ENCODE measurements at places on chromosomes 6 and 20.
A peak's percentile ranks its signal among the peaks of the same experiment; 100 is the strongest.

- no peak for DNase-seq
Observed at GRCh38 chr20:51500936-51501335, 41.6 kb downstream of the NFATC2 start.

- no peak for DNase-seq
Observed at GRCh38 chr6:166057431-166057830, 110.2 kb downstream of the TBXT start.

DNA sequence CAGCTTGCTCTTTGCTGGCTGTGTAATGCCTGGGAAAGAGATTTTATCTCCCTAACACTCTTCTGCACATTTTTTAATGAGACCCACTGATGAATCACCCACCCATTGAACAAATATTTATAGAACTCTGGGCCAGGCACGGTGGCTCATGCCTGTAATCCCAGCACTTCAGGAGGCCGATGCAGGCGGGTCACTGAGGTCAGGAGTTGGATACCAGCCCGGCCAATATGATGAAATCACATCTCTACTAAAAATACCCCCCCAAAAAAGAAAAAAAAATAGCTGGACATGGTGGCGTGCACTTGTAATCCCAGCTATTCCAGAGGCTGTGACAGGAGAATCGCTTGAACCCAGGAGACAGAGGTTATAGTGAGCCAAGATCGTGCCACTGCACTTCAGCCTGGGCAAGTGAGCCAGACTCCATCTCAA is 82.1 kb upstream of the SIRPA start:
- DNase-seq: no peak

- DNase-seq: no peak
Observed at GRCh38 chr6:135519348-135519747, 21.8 kb upstream of the AHI1 start.

GRCh38 chr20:62624719-62625453 is 17.4 kb upstream of the SLCO4A1 start:
- DNase-seq: no peak

GRCh38 chr6:13711324-13711732 is 307 bp downstream of the RANBP9 start:
- DNase-seq: no peak

GRCh38 chr6:135380793-135381192 is 116.7 kb downstream of the AHI1 start:
- no peak for DNase-seq

GRCh38 chr6:87095087-87095509 is at the start of gene CGA:
CGA (minus strand) TSS chr6:87095106; CDS start chr6:87088200, 6,906 bp downstream.
- DNase-seq: no peak

GRCh38 chr6:158040051-158040803 is 58.6 kb downstream of the SYNJ2 start:
- DNase-seq: no peak

DNA sequence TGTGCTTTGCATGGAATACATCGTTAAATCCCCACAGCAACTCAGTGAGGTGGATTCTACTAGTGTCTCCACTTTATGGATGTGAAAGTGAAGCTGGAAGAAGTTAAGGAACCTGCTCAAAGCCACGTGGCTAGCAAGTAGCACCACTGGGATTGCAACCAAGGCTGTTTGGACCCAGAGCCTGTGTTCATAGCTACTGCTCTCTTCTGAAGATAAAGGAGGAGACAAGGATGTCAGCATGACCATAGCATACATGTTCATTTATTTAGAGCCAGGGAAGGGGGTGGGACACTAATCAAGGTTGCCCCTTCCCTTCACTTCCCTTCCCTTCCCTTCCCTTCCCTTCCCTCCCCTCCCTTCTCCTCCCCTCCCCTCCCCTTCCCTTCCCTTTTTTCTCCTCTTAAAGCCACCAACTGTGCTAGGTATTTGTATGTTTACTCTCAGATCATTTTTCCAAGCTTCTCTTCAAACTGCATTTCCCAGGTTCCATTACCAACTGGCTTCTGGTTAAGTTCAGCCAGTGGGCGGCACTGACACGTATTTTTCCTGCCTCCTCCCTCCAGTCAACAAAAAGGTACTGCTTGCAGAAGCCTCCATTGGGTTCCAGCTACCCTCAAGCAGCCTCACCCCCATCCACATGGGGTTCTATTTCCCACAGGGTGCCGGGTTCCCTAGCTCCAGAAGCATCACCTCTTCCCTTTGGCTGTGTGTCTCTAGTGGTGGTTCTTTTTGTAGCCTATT is 134.9 kb downstream of the BCAS1 start:
- no peak for DNase-seq

- no peak for DNase-seq
Observed at GRCh38 chr6:99739526-99739925, 132.9 kb downstream of the PRDM13 start.

- no peak for DNase-seq
Observed at GRCh38 chr6:63492476-63492875, 79.8 kb upstream of the LOC128125822 start.

- no peak for DNase-seq
Observed at GRCh38 chr20:47610247-47610944, 108.7 kb downstream of the NCOA3 start.

DNA sequence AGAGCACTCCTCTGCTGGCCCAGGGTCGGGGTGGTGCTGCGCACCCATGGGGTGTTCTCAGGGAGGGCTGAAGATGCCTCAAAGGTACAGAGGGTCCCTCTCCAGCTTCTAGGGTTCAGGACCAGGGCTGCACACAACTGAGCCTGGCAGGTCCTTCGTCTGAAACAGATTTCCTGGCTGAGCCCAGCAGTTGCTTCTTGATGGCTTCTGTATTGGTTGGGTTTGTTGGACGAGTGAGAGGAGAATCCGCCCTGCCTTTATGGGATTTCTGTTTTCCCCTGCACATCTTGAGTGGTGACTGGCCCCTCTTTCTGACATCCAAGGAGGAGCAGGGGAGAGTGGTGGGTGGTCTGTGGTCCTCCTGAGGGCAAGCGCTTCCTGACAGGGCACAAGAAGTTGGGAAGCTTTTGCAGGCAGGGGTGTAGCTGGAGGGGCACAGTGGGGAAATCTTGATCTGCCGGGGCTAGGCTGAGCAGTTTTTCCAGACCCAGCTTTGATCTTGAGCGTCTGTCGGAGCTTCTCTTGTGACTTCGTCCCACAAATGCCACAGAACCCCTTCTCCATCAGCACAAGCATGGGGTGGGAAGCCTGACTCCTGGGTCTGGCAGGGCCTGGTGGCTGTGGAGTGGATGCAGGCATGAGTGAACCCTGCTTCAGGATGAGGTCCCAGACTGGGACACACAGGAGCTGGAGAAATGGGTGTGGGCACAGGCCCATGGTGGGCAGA is 116.5 kb downstream of the SYNDIG1 start:
- DNase-seq: no peak

DNA sequence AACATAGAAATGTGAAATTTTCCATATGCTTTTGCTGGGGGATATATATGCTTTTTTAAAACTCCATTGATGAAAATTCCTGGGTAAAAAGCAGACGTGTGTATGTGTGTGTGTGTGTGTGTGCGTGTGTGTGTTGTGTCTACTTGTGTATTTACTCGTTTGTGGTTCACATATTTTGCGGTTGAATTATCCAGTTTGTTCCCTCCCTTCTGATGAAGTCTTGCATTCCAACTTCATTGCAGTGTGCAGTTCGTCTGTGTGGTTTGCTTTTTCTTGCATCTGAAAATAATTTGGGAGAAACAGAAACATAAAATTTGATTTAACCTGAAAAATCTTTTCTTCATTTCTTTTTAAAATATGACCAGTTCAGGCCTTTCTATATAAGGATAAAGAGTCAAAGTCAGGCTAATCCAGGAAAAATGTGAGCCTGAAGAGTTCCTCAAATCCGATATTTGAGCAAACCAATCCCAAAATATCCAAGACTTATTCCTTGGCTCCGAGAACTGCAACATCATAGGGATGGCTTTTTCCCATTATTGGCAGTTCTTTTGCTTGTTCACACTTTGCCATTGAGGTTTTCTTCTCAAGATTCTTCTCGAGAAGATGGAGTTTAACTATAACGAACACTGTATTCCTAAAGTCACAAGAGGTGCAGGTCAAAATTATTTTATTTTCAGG is 202.2 kb upstream of the CCN2 start:
- DNase-seq: no peak

- no peak for DNase-seq
Observed at GRCh38 chr6:148455674-148456558, 113.3 kb downstream of the SASH1 start.

GRCh38 chr6:3902871-3903648 is 53.9 kb downstream of the FAM50B start:
- no peak for DNase-seq

DNA sequence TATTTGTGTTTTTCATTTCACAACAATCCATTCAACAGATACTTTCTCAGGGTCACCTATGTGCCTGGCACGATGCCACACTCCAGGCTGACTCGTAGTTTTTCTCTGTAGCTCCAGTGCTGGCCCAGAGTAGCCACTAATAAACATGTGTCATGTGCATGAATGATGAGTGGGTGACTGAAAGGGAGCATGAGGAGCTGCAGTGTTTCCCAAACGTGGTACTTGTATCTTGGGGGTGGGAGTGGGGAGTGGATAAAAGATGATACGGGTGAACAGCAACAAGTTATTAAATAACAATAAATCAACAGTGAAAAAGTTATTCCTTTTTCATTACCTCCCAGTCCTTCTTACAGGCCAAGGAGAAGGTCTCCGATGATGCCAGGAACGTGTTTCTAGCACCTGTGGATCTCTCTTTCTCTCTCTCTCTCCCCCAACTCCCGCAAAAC is 17.1 kb downstream of the SRXN1 start:
- DNase-seq: no peak

- no peak for DNase-seq
Observed at GRCh38 chr6:143441010-143441409, 9.5 kb downstream of the ADAT2 start.

GRCh38 chr6:16092140-16092539 is 36.7 kb upstream of the MYLIP start:
- no peak for DNase-seq

GRCh38 chr6:147821295-147821897 is 312.9 kb downstream of the SAMD5 start:
- DNase-seq: no peak

GRCh38 chr6:129321303-129321702 is 388.7 kb downstream of the ARHGAP18 start:
- DNase-seq: no peak

DNA sequence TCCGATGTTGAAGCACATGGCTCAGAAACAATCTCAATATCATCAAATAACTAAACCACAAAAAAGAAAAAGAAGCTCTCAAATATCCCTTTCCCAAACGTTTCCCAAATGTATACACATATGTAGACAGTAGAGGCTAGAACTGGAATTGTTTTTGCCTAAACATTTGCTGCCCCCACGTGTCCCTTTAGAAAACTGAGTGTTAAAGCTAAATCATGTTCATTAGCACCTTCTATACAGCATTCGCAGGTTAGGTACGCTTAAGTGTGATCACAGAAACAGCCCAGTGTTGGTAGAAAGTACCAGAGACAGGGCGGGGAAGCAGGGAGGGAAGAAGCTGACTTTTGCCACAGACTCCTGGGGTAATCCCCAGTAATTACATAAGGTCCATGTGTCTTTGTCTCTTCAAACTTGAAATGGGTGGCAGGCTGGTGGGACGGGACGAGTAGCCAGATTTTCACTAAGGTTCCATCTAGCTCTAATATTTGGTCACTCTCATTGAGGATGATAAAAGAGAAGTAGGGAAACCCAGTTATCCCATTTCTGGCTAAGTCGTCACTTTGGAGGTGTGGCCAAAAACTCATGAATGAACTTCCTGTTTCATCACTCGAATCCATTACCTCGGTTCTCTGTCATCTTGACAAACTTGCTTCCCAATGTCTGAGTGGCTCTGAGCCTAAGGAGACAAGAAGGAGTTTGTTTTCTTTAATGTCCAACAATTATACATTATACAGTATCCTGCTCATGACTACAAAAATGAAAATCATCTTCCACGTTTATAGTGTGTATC is 15.0 kb upstream of the TFAP2A start:
- peak; percentile 69 for DNase-seq

- DNase-seq: no peak
Observed at GRCh38 chr6:68410021-68410420, 225.1 kb upstream of the ADGRB3 start.

DNA sequence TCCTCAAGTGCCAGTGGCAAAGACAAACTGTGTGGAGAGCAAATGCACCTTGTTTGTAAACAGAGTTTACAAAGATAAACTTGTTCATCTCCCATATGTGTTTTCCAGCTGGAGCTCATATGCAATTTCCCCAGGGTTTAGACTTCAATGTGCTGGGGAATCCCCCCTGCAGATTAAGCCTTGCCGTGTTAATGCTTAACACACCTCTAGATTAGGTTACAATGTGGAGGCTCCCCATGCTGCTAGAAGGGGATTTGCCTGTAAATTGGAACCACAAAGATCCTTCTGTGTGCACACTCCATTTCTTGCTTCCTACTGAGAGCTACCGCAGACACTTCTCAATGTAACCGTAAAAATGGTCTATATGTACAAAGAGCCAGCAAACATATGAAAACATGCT is 263.1 kb downstream of the TBX18 start:
- DNase-seq: no peak

DNA sequence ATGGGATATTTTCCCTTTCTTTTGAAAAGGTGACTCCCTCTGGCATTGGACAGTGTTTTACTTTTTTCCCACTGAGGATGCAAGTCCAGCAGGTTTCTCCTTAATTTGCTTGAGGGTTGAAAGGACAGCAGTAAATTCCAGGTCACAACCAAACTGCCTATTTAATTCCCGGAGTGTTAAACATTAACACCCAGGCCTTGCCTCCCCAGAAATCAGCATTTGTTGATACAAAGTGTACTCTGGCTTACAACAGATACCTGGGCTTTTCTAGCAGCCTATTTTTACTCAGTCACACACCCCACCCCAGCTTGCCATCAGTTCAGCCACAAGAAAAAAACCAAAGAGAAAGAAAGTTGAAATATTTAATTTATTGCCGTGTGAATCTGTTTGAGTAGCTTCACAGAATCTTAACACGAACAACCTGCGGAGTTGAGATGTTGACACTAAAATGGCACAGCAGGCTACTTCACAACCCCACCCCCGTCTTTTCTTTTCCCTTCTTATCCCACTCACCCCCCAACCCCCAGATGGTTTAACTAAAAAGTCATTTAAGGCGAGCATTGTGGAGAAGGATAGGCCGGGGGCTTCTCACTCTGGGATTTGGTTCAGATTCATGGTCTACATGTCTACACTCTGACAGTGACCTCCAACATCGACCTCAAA is 45.7 kb downstream of the MYLIP start:
- no peak for DNase-seq

DNA sequence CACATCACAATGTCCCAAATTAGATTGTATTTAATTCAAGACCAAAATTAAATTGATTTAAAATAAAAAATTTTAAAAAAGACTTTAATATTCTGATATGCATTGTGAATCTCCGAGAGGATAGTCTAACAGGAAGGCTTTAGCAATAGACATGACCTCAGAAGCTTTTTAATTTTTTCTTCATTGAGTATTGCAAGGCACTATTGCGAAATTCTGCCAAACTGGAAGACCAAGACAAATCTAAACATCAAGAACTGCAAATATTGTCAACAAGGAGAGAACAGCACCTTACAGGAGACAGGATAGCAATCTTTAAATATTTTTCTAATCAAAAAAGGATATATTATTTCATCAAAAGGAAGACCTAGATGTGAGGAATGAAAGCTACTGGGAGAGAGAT is 56.9 kb downstream of the BMP5 start:
- no peak for DNase-seq

GRCh38 chr6:98529364-98529763 is 305.0 kb upstream of the POU3F2 start:
- no peak for DNase-seq

- DNase-seq: no peak
Observed at GRCh38 chr6:157298216-157298724, 25.0 kb downstream of the TMEM242 start.

- no peak for DNase-seq
Observed at GRCh38 chr6:24549158-24549557, 54.4 kb downstream of the ALDH5A1 start.

GRCh38 chr6:25458485-25458884 is 179.3 kb downstream of the CARMIL1 start:
- DNase-seq: no peak

All from COR-L47 (cell line).